ENCODE measurements at places on chromosomes 5 and 9. TPM values are rescaled to one million over a fixed set of nuclear protein-coding genes. Genes with fewer than 3 reads are reported as not detected.

Gene FAM78A
- 6.3 TPM for total RNA-seq

Gene LEAP2
- 1.3 TPM for total RNA-seq

Gene ANKDD1B
- total RNA-seq = 0.88 TPM

Gene ARL14EPL
- 0.63 TPM for total RNA-seq

Gene PCDHB5
- 4.1 TPM for total RNA-seq

Gene SLC36A2
- total RNA-seq = not detected

Measured in aorta (tissue), 5 donors.